ENCODE measurements at places on chromosomes 3 and 15.

- DNase-seq: peak; percentile 88
Observed at GRCh38 chr3:15982667-15983196, 185.0 kb upstream of the ANKRD28 start.

- DNase-seq: no peak
Observed at GRCh38 chr3:197674741-197675562, 61.8 kb downstream of the RUBCN start.

GRCh38 chr3:157226173-157226847 lies 66.4 kb upstream of the CCNL1 start:
- DNase-seq: no peak

GRCh38 chr3:12768579-12769527 lies 9.8 kb upstream of the TMEM40 start:
- no peak for DNase-seq

GRCh38 chr3:45435961-45436360 lies 47.6 kb downstream of the LARS2 start:
- no peak for DNase-seq

DNA sequence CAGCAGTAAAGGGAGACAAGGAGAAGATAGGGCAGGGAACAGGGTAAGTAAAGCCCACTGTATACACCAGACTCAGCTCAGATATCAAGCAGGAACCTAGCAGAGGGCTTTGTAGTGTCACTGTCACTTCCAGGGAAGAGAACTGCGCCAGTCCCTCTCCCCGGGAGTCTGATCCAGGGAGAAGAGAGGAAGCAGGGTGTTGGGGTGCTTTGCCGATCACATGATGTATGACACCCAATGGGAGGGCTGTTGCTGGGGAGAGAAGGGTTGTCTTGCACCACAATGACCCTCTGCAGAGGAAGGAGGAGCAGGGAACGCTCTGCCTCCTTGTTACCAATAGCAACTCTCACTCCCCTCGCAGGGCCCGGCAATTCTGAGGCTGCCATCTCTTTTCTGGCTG lies 147.2 kb upstream of the SLC2A2 start:
- no peak for DNase-seq

DNA sequence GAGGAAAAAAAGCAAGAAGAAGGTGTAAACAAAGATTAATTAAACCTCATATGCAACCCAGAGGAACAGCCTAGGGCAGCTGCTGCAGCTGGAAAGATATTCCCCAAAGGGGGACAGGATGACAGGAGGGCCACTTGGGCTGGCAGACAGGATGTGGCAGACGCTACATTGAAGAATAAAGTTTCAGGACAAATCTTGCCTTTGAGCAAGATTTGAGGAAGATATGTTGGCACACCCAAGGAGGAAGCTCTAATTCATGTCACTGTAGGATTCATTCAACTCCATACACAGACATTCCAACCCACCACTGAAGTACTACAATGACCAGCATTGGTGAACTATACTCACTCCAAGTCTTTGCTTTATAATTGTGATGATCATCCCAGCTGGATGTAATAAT lies 504.0 kb downstream of the SHQ1 start:
- DNase-seq: no peak

DNA sequence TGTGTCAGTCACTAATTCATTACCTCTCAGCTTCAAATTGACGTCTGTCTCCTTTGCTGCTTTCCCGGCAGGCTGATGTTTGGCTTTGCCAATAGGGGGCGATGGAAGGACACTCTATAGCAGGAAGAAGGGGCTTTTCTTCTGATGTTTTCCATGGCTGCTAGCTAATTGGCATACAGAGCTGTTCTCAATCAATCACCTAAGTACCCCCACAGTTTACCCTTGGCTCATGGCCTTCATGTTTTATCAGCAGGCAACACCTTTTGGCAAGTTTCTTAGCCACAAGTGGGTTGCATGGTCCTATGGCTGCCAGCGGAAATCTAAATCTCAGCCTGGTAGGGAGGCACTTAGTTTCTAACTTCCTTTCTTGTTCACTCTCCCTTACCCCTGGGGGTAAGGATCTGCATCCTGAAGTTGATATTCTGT lies 45.0 kb downstream of the ESYT3 start:
- DNase-seq: peak; percentile 3

- no peak for DNase-seq
Observed at GRCh38 chr3:15113471-15113870, 14.5 kb upstream of the RBSN start.

- DNase-seq: no peak
Observed at GRCh38 chr15:91866971-91867372, 13.5 kb downstream of the SLCO3A1 start.
